ENCODE measurements at places on chromosomes 5 and 9. TPM values are rescaled to one million over a fixed set of nuclear protein-coding genes. Genes with fewer than 3 reads are reported as not detected.

DNA sequence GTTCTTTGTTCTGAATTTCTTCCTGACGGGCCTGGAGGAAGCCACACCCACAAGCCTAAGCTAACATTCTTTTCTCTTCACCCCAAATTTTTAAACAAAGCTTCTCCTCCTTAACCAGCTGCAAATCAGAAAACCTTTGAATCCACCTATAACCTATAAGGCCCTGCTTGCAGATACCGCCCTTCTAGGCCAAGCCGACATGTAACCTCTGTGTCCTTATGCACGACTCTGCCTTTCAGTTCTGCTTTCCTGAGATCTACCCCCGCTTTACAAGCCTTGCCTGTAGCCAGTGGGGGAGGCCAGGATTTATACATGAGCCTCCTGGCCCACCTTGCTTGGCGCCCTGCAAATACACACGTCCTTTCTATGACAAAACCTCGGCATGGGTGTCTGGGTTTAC lies 19.3 kb downstream of the BRD9 start:
- H3K36me3 ChIP-seq, result peaks cover 96% of the 10 kb centered on the region
- DNase-seq, result no peak
- no peaks in the 10 kb centered on the region for H3K27me3 ChIP-seq
- H3K27ac ChIP-seq, result no peak overlapping the region

- peaks cover 13% of the 10 kb centered on the region for H3K4me1 ChIP-seq
- no peaks in the 10 kb centered on the region for H3K36me3 ChIP-seq
- no peak overlapping the region for H3K4me3 ChIP-seq
These were observed 18.5 kb upstream of the NTNG2 start for GRCh38 chr9:132143359-132143758.

GRCh38 chr5:1895739-1896420 lies 13.2 kb upstream of the IRX4 start:
- no peaks in the 10 kb centered on the region for H3K4me1 ChIP-seq
- DNase-seq, result no peak
- no peaks in the 10 kb centered on the region for H3K27me3 ChIP-seq
- H3K36me3 ChIP-seq, result no peaks in the 10 kb centered on the region
- H3K4me3 ChIP-seq, result no peak overlapping the region
- no peak overlapping the region for H3K27ac ChIP-seq

DNA sequence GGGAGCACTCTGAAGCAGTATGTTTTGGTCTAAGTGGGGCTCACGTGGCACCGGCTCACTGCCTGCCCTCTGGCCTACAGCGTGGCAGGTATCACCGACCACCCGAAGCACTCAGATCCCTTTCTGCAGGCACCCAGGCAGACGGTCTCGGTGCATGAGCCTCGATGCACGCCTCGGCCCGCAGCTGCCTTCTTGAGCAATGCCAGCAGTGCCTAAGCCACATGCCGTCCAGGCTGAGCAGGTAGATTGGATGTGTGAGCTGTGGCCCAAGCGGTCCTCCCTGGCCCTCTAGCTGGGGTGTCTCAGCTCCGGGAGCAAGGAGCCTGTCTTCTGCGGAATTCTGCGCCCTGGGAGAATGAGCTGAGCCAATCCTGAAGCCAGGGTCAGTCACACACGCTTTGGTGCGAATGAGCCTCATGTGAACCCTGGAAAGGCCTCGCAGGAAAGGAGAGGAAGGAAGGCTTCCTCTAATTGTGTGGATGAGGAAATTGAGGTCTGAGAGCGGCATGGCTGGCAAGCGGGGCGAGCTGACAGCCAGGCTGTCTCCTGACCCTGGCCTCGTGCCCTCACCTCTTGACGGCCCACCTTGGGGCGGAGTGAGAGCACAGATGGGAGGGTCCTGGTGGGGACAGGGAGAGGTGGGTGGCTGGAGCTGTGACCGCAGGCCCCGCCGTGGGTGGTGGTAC lies 14.4 kb downstream of the RXRA start:
- H3K27me3 ChIP-seq, result no peaks in the 10 kb centered on the region
- no peaks in the 10 kb centered on the region for H3K36me3 ChIP-seq
- peaks cover 5% of the 10 kb centered on the region for H3K4me1 ChIP-seq
- no peak overlapping the region for H3K27ac ChIP-seq

GRCh38 chr5:40240671-40241070 lies 439.0 kb upstream of the PTGER4 start:
- H3K4me3 ChIP-seq, result no peak overlapping the region
- no peak overlapping the region for H3K27ac ChIP-seq
- DNase-seq, result no peak
- no peaks in the 10 kb centered on the region for H3K36me3 ChIP-seq
- no peaks in the 10 kb centered on the region for H3K27me3 ChIP-seq

DNA sequence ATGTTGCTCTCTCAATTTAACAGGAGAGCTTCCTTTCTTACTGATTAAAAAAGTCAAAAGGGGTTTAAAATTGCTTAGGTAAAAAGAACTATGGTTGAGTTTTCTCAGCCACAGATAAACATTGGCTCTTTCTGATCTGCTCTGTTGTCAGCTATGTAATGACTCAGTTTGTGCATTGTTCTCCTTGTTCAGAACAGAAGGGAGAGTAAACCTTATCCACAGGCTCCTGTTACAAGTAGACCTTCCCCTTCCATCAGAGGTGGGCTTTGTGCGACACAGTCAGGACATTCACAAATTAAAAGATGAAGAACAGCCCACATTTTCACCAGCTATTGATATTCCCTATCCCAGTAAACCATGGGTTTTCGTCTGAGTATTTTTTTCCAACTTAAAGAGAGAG lies 236.3 kb upstream of the SEMA6A start:
- no peaks in the 10 kb centered on the region for H3K27me3 ChIP-seq
- DNase-seq, result no peak
- no peak overlapping the region for H3K27ac ChIP-seq
- H3K4me1 ChIP-seq, result no peaks in the 10 kb centered on the region

DNA sequence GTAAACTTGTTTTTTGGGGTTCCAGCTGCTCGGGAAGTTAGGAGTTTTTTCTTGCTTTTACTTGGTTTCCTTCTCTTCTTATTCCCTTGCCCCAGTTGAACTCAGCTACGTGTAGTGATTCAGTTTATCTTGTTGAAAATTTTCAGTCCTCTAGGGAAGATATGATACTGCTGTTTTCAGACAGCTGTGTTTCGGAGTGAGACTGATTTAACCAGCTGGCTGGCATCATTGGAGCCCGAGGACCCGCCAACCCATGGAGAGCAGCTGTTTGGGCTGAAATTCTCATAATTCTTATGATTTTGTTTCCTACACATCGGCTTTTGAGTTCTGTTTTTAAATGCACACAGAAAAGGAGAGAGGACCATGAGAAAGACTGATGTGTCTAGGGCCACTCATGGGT lies 271.5 kb downstream of the NR3C1 start:
- peaks cover 9% of the 10 kb centered on the region for H3K36me3 ChIP-seq
- H3K27me3 ChIP-seq, result no peaks in the 10 kb centered on the region
- DNase-seq, result no peak
- H3K4me3 ChIP-seq, result no peak overlapping the region
- no peaks in the 10 kb centered on the region for H3K4me1 ChIP-seq

DNA sequence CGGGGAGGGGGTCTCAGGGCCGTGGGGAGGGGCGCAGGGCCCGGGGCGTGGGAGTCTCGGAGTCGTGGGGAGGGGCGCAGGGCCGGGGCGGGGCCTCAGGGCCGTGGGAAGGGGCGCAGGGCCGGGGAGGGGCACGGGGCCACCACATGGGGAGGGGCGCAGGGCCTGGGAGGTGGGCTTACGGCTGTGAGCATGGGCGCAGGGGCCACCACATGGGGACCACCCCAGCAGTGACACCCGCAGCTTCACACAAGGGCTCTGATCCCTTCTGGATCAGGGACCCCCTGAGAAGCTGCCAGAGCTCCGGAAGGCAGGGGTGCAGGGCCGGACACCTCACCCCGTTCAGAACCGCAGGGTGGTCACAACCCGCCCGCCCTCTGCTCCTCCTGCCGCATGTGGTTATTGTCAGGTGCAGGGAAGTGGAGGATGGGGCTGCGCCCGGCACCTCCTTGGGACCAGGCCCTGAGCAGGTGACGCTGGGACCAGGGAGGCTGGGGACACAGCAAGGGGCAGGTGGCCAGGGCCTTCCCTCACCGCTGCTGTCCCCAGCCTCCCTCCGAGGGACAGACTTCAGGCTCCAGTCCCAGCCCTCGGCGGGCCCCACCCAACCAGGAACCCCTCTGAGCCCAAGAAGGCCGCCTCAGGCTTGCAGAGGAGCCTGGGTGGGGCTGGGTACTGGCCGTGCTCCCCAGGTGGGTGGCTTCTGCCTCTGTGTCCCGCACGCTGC lies 53.7 kb downstream of the EXD3 start:
- no peak overlapping the region for H3K27ac ChIP-seq
- no peak for DNase-seq
- H3K4me3 ChIP-seq, result no peak overlapping the region
- no peaks in the 10 kb centered on the region for H3K27me3 ChIP-seq
- no peaks in the 10 kb centered on the region for H3K36me3 ChIP-seq

- DNase-seq, result no peak
- H3K4me1 ChIP-seq, result no peaks in the 10 kb centered on the region
- no peaks in the 10 kb centered on the region for H3K27me3 ChIP-seq
- no peak overlapping the region for H3K27ac ChIP-seq
These were observed 302.4 kb downstream of the ATPSCKMT start for GRCh38 chr5:9947225-9947714.

- H3K27me3 ChIP-seq, result peaks cover 12% of the 10 kb centered on the region
- H3K36me3 ChIP-seq, result no peaks in the 10 kb centered on the region
- no peak overlapping the region for H3K27ac ChIP-seq
- H3K4me3 ChIP-seq, result no peak overlapping the region
These were observed 24.6 kb upstream of the GLIS3 start for GRCh38 chr9:4324513-4324912.

DNA sequence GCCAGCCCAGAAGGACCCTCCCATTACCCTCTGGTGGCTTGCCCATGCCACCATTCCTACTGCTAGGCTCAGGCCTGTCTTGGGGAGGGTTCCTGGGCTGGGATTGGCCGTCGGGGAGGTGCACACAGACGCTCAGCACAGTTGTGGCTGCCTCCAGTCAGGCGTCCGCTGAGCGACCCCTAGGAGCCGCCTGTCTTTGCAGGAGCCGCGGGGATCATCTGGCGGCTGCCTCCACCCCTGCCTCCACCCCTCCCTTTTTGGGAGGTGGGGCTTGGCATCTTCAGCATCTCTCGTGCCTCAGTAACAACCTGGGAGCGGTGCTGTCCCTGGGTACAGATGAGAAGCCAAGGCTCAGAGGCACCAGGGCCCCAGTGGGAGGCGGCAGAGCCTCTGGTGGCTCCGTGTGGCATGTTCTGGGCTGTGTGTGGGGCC lies 39.6 kb downstream of the RXRA start:
- H3K27ac ChIP-seq, result no peak overlapping the region
- no peaks in the 10 kb centered on the region for H3K36me3 ChIP-seq
- no peak overlapping the region for H3K4me3 ChIP-seq
- H3K27me3 ChIP-seq, result no peaks in the 10 kb centered on the region
- no peaks in the 10 kb centered on the region for H3K4me1 ChIP-seq
- DNase-seq, result no peak

Gene TNFAIP8
- 183 TPM for polyA plus RNA-seq

Gene POC5
- 21.2 TPM for polyA plus RNA-seq

Gene PCDHGA8
- polyA plus RNA-seq, result not detected

Gene SLC6A18
- not detected for polyA plus RNA-seq

Gene PCDHA10
- polyA plus RNA-seq, result not detected

Gene ZBTB34
- polyA plus RNA-seq, result 0.81 TPM

Data from CD4-positive, CD25-positive, alpha-beta regulatory T cell (primary cell).